ENCODE measurements at places on chromosomes 11 and 22.

DNA sequence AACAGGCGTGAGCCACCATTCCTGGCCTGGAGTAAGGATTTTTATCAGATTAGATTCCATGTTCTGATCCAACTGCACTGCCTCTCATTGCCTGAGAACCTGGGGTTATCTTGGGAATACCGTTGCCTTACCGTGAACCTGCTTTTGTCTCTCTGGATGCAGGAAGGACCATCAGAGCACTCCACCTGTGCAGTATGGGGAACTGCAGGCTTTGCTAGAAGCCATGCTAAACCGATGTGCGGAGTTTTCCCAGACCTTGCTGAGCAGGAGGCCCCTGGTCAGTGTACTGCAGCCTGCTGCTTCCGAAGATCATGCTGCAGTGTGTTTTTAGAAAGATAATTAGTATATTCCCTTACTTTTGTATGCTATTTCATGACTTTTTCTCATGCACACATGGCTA, 43.6 kb downstream of the MEI1 start:
- DNase-seq = no peak

DNA sequence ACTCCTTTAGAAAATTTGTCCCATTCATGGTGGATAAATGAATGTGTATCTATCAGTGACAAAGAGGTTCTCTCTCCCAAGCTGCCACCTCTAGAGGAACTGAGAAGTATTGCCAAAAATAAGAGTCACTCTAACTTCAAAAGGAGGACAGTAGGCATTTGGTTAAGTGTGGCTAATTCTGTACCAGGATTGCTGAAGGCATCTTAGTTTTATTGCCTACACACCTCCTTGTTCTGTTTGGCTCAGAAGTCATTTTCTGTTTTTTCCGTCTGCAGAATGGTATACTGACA, 189.0 kb upstream of the MPPED2 start:
- no peak for DNase-seq

GRCh38 chr11:90601261-90601660, 378.4 kb upstream of the CHORDC1 start:
- DNase-seq = no peak

- DNase-seq = no peak
Measured at GRCh38 chr11:83864412-83865057, 578.4 kb upstream of the CCDC90B start.

GRCh38 chr11:48106166-48106565, 110.4 kb upstream of the OR4B1 start:
- DNase-seq = peak; percentile 49

DNA sequence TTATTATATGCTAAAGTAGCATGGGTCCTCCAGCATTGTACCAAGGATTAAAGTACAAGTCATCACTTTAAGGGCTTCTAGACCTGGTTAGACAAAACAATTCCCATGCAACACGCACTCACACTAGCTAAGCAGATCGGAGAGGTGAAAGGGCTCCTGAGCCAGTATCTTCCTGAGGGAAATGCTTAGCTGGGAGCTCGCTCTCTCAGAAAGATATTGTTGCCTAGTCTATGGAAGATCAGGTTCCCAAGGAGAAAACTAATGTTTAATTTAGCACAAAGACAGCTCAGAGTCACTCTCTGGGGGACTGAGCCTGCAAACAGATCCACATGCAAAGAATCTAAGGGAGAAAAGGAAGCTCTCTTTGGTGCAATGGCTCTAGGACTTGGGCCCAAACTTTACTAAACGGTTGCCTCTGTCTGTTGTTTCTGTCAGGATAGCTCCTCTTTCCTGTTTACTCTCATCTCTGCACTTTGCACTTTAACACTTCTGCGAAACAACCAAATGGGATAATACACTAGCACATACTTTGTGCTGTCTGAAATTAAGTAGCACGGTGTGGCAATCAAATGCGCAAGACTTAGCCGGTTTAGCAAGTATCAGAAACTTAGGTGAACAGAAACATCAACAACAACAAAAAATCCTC, 10.7 kb downstream of the MAML2 start:
- DNase-seq = no peak

DNA sequence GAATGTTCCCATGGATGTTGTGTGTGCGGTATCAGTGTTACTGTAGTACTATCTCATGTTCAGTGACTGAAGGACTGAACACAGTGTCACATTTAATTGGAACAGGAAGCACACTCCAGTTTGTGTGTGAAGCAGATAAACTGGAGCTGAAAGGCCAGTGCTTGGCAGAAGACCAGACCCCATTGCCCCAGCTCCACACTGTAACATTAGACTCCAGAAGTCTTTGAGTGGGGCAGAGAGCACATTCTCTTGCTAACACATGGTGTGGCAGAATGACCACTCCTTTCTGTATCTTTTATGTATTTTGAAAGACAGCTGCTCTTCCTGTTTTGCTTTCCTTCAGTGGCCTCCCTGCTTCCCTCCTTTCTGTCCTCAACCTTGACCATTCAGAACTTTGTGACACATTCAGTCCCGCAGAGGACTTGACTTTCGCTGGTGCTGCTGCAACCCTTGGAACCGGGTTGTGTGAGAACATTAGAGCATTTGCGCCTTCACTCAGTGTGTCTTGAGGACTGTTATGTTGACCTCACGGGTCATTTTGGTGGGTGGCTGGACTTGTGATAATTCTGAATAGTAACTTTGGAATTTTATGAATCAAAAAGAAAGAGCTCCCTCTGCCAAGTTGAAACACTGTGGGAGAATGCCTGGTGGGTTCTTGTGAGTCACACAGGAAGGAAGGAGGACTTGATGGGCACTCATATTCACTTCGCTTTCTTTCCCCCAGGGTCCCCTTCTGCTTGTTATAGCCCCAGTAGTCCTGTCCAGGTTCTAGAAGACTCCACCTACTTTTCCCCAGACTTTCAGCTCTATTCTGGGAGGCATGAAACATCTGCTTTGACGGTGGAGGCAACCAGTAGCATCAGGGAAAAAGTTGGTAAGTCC, 26.4 kb downstream of the AMOTL1 start:
- no peak for DNase-seq

DNA sequence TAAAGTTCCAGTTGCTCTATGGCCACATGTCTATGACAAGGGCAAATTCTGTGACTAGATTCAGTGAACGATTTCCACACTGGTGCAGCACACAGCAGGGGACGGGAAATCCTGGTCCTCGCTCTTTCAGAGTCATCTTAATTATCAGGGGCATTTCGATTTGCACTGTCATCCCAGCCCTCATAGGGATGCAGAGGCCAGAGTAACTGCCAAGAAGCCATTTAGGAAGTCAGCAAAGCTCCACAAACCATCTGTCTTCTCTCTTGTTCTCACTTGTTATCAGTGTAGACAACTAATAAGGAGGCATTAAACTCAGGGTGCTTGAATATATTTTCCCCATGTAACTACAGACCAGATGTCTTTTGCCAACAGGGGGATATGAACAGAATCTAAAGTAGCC, 151.7 kb downstream of the STK33 start:
- DNase-seq = no peak

DNA sequence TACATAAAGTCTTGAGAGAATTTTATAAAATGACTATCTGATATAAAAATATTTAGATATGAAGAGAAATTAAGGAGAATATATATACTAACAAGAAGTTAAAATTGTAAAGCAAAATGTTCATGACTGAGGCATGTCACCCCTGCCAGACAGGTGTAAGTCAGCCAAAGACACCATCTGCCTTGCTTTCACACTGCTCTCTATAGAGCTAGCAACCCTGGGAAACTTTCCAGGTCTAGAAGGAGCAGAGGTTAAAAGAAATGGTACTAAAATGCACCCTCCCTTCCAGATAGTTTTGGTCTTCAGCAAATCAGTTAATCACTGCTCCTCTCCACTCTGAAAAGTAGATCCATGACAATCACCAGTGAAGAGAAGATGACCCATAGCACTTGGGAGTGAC, 16.5 kb downstream of the PPP2R1B start:
- DNase-seq = no peak

DNA sequence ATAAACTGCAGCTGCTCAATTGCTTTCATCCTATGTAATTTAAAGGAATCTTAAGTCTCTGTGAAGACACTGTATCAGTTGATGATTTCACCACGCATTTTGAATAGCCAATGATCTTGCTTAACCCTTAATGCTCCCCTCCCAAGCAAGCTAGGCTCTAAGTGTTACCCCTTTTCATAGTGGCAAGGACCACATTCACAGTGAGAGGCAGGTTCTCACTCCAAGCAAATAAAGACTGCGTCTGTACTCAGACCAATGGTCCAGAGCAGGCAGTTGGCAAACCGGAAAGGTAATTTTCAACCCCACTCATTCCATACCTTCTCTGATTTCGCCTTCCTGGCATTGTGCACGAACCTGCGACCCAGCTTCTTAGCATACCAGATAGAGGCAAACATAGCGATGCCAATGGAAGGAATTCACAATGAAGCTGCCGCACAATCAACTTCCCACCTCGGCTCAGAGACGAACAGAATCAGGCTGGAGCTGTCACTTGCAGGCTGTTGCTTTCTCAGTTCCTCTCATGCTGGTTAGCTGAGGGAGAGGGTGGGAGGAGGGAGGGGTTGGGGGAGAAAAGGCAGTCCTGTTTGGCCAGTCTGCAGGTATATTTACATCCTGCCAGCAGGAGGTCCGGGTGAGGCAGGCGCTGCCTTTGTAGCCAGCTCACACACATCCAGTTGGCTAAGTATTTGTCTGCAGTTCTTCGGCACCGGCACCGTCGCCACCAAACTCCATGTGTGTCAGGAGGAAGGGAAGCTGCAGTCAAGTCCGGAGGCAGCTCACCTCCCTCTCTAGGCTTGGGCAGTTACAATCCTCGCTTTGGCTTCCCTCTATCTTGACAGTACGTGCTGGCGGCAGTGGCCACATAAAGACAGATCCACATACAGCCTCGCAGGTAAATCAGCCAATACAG, 1151.2 kb upstream of the CCDC90B start:
- DNase-seq = peak; percentile 2

DNA sequence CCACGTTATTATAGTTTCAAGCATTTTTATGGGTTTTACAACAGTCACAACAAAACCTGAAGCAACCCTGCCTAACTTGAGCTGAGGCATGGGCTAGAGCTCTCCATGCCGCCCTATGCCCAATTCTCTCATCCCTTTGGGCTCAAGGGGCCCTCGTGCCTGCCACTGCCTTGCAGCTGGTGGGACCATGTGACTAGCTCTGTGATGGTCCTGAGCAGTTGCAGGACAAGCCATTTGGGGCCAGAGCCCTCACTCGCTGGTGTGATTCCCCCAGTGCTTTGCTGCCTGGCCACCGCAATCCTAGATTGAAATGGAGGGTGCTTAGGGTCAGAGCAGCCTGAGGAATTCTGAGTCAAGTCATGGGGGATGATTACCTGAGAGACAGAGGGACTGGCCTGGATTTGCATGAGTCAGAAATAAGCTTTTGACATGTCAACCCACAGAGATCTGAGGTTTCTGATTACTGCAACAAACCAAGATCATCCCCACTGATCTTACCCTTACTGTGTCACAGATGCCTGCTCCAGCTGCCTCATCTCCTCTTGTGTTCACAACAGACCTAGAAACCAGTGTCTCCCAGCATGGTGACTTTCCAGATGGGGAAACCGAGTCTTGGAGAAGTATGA, 323.7 kb downstream of the BRD1 start:
- DNase-seq = peak; percentile 57

DNA sequence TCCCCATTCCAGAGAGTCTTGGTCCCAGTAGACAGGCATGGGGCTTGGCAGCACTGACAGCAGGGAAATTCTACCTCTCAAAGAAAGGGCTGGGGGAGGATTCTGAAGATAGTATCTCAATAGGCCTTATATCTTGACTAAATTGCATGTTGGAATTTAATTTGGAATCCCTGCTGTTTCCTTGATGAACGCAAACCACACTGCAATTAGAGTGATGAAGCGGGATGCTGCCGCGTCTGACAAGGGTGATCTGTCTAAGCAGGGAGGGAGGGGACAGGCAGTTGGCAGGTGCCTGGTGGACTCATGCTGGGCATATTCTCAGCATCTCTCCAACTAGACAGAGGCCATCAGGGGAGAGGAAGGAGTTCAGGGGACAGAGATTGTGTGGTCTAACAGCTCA, 48.4 kb downstream of the COMMD9 start:
- DNase-seq = no peak

DNA sequence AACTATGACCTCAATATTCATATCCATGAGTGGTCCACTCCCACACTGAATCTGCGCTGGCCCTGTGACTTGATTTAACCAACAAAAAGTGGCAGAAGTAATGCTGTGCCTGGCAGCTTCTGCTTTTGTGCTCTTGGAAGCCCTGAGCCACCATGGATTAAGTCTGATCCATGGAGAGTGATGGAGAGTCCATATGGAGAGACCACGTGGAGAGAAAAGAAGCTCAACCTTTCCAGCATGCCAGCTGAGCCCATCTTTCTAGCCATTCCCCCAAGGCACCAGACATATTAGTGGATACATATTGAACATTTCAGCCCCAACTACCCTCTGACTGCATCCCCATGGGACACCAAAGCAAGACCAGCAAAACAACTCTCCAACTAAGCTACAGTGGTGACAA, 16.0 kb downstream of the LRRC55 start:
- no peak for DNase-seq

- no peak for DNase-seq
Measured at GRCh38 chr22:46150655-46151477, 540 bp downstream of the PPARA start.

DNA sequence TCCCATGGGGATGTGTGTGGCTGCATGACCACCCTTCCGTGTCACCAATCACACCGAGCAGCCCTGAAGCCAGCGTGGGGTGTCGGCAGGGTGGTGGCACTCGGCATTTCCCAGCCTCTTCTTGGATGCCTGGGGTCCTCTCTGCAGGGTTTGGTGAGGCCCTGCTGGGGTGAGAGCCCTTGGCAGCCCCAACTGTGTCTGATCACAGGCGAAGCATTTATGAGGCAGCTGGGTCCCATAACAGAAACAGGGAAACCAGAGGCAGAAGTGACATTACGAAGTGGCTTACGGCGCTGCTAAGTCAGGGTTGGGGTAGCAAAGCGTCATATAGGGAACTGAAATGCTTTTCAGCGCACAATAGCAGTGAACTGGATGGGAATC, 92.3 kb upstream of the SEPTIN5 start:
- DNase-seq = no peak

GRCh38 chr11:8087185-8087584, 6.2 kb downstream of the TUB start:
- no peak for DNase-seq

DNA sequence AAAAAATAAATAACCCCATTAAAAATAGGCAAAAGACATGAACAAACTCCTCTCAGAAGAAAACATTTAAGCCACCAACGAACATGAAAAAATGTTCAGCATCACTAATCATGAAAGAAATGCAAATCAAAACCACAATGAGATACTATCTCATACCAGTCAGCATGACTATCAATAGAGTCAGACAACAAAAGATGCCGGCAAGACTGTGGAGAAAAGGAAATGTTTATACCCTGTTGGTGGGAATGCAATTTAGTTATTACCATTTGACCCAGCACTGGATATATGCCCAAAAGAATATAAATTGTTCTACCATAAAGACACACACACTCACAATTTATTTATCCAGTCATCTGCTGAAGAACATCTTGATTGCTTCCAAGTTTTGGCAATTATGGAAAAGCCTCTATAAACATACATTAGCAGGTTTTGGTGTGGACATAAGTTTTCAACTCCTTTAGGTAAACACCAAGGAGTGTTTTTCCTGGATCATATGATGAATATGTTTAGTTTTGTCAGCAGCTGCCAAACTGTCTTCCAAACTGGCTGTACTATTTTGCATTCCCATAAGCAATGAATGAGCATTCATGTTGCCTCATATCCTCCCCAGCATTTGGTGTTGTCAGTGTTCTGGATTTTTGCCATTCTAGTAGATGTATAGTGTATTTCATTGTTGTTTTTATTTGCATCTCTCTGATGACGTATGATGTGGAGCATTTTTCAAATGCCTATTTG, 28.0 kb downstream of the OR8D1 start:
- no peak for DNase-seq

GRCh38 chr11:134126217-134126822, 57.4 kb downstream of the JAM3 start:
- no peak for DNase-seq

- DNase-seq = no peak
Measured at GRCh38 chr11:86064220-86064803, 4.6 kb downstream of the PICALM start.

Measured in GM12864 (cell line).